ENCODE measurements at places on chromosomes 16 and 17.

DNA sequence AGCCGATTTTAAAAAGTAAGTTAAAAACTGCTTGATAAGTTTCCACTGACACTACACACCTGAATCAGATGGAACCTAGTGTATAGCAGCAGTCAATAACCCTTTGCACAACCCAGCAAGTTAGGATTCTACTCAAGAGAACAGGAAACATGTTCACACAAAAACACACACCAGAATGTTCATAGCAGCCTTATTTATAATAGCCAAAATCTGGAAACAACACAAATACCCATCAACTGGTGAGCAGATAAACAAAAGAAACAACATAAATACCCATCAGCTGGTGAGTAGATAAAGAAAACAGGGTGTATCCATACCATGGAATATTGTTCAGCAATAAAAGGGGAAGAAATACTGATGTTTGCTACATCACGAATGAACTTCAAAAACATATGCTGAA lies 2.7 kb upstream of the CDH11 start:
- DNase-seq: no peak

DNA sequence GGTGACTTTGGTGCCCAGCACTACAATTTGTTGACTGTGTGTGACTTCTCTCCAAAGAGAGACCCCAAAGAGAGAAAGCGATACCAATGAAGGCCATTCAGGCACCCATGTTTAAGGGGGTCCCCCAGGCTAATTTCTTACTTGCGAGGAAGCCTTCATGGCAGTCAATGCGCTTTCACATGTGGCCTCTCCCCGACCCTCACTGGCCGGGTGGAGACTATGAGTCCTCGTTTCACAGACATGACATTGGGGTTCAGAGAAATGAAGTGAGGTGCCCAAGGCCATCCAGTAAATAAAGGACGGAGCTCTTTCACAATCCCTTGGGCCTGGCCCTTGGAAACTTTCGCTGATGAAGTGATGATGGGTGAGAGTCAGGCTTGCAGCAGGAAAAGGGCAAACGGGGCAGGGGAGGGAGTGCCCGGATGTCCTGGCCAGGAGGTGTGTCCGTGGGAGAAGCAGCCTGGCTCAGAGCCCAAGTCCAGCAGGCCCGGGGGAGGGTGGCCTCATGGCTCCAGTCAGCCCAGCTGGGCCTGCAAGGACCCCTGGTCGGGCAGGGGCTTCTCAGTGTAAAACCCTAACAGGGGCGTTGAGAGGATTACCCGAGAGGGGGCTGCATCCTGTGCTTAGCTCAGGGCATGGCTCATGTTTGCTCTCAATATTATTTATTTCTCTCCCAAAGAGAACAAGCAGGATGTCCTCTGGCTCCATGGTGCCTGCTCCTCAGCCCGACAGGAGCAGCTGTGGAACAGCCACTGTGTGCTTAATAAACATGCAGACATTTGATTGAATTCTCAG lies 14.7 kb downstream of the TBX2 start:
- DNase-seq: no peak

DNA sequence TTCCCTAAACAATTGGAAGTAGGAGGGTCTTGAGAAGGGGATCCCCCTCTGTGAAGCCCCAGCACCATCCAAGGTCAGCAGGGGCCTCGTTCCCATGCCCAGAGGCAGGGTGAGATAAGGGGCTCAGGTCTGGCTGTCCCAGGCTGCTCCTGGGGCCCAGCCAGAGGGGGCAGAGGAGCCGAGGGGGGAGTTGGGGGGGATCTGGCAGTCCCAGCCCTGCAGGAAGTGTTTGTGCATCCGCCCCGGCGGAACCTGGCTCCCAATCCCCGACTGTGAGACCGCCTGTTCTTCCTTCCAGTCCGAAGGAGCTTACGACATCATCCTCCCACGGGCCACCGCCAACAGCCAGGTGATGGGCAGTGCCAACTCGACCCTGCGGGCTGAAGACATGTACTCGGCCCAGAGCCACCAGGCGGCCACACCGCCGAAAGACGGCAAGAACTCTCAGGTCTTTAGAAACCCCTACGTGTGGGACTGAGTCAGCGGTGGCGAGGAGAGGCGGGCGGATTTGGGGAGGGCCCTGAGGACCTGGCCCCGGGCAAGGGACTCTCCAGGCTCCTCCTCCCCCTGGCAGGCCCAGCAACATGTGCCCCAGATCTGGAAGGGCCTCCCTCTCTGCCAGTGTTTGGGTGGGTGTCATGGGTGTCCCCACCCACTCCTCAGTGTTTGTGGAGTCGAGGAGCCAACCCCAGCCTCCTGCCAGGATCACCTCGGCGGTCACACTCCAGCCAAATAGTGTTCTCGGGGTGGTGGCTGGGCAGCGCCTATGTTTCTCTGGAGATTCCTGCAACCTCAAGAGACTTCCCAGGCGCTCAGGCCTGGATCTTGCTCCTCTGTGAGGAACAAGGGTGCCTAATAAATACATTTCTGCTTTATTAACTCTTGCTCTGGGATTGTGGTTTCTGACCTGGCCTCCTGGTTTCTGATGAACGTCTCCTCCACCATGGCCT lies 14.9 kb downstream of the GPRC5C start:
- DNase-seq: no peak

DNA sequence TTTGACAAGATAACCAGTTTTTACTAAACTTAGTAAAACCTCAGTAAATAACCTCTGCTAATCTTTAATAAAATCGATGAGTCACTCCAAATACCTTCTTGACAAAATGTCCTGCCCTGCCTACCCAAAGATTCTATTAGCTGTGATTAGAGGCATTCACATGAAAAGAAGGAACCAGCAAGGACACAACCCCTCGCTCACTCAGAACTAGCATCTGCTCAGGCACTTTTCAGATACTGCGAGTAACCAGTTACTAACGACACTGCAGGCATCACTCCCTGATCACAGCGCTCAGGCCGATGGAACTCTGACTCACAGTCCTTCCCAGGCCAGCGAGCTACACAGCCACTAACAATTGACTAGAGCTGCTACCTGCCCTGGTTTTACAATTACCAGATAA lies 24.3 kb downstream of the PELP1 start:
- DNase-seq: no peak

DNA sequence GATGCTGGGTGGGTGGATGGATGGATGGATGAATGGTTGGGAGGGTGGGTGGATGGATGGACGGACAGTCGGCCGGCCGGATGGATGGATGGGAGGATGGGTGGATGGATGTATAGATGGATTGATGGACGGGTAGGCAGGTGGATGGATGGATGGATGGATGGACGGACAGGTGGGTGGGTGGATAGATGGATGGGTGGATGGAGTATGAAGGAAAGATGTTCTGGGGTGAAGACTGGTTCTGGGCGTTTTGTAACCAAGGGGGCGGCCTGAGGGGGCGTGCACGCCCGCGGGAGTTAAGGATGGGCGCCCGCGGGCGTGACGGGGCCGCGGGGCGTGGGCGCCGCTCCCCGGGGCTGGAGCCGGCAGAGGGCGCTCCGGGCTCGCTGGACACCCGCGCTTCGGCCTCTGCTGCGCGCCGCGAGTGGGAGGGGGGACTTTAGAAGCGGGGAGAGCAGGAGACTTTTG lies at the start of gene NECAB2:
Gene NECAB2, plus strand, starts transcription at position 407 of the 468 bp plus-strand sequence. CDS start 405 bp downstream, outside the sequence.
- DNase-seq: no peak

DNA sequence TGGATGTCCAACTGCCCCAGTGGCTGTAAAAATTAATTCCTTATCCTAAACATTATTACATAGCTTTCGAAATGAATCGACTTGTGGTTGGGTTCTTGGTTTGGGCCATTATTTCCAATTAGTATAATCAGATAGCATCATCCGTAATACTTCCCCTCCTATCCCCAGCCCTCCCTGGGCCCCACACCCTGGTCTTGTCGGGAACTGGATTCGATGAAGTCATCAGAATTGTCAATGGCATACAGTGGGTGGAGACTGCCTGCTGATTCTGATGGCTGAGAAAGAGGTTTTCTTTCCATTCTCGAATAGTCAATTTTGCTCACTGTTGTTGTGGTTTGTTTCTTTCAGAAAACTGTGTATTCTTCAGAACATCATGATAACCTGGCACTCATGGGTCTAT lies 395.1 kb downstream of the SEC14L1 start:
- DNase-seq: no peak

GRCh38 chr17:19384723-19385391 lies 2.1 kb downstream of the MFAP4 start:
- no peak for DNase-seq
